ENCODE measurements at places on chromosomes 4 and X. TPM values are rescaled to one million over a fixed set of nuclear protein-coding genes. Genes with fewer than 3 reads are reported as not detected.

DNA sequence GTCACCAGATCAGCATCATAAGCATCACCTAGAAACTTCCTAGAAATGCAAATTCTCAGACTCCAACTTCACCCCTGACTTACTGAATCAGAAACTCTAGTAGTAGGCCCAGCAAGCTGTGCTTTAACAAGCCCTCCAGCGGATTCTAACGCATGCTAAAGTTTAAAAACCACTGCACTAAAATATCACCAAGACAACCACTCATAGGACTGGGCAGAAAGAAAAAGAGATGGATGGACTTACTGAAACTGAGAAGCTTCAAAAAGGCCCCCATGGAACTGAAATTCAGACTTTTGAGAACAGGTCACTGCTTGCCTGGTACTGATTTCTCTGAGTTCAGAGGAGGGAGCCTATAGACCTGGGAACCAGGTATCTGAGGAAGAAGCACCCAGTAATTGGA lies 40.1 kb downstream of the FAM241A start:
- DNase-seq = no peak

GRCh38 chr4:47010912-47011446 lies 17.6 kb upstream of the GABRA4 start:
- peak; percentile 29 for DNase-seq

Gene USP26
- total RNA-seq = not detected

- no peak for DNase-seq
These were observed 54.0 kb upstream of the TMLHE start for GRCh38 chrX:155666741-155667140.

- DNase-seq = peak; percentile 25
These were observed 152.0 kb upstream of the SLC4A4 start for GRCh38 chr4:71186566-71187403.

DNA sequence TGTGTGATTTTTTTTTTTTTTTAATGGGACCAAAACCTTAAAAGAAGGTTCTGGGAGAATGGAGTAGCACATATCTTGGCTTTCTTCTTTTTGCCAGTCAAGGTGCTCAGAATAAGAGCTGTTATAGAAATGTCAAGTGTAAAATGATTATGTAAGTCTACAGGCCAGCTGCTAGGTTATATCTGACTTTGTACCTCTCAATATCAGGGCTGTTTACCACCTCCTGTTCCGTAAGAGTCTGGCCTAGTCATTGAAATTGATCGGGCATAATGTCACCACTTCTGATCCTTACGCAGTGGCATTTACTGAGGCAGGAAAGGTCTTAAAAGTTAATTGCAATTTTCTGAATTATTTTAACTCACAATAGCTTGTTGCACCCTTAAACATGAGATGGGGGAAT lies 41.1 kb downstream of the LIMCH1 start:
- no peak for DNase-seq

DNA sequence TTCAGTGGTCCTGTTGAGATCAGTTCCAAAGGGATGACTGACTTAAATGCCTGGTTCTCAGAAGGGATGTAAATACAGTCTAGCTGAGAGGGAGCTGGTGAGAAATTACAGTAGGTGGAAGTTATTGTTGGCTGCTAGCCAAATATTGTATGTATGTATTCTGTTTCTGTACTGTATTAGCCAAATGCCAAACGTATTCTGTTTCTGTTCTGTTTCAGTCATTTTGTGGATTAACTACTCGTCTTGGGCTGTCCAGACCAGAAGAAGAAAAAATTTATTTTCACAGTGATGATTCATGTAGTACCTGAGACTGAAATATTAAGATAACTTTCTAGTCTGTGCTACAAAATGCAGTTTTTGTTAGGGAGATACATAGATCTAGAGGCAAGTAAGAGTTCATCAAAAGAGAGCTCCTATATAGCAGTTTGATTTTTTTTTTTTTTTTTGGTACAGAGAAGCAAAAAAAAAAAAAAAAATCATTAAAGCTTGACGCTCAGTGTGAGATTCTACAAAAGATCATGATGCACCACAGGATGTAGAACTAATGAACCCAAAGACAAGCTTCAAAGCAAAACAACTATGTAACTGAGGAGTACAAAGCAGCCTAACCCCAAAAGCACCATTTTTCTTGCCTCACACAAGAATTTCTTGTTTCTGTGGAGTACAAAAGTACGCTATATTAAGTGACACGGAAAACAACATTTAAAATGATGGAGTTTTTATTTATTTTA lies 54.8 kb downstream of the CASP6 start:
- DNase-seq = peak; percentile 81

GRCh38 chr4:57490520-57491255 lies 380.5 kb upstream of the IGFBP7 start:
- DNase-seq = no peak

DNA sequence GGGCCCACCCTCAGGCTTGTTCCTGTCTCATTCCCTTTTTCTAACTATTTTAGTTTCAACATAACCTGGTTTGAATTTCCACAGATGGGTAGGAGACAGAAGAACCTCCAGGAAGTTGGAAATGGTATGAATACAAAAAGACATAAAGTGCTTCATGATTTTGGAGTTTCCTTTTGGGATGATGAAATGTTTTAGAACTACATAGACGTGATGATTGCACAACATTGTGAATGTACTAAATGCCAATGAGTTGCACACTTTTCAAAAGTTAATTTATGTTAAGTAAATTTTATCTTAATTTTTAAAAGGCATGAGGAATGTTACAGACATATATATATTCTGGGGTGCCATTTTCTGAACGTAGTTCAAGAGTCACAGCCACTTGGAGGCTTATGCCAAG lies 41.1 kb upstream of the IBSP start:
- DNase-seq = no peak

- DNase-seq = no peak
These were observed 968 bp downstream of the ASB11 start for GRCh38 chrX:15314472-15314871.

- DNase-seq = no peak
These were observed 44.3 kb downstream of the TBC1D9 start for GRCh38 chr4:140711910-140712309.

- DNase-seq = no peak
These were observed 39.6 kb downstream of the SMAD1 start for GRCh38 chr4:145521282-145521681.

GRCh38 chrX:54807524-54808108 lies at the start of gene MAGED2:
MAGED2 (plus strand) TSS chrX:54807745; CDS start chrX:54809332, 1,587 bp downstream.
- DNase-seq = peak; percentile 65

GRCh38 chr4:148061795-148062194 lies 329.9 kb downstream of the ARHGAP10 start:
- no peak for DNase-seq

GRCh38 chrX:10549280-10549679 lies 71.1 kb downstream of the MID1 start:
- DNase-seq = no peak

Gene C1QTNF7
- total RNA-seq = not detected

GRCh38 chr4:181807771-181808170 lies 435.4 kb upstream of the TENM3 start:
- DNase-seq = no peak

GRCh38 chrX:30141966-30142365 lies 73.4 kb upstream of the MAGEB2 start:
- no peak for DNase-seq

DNA sequence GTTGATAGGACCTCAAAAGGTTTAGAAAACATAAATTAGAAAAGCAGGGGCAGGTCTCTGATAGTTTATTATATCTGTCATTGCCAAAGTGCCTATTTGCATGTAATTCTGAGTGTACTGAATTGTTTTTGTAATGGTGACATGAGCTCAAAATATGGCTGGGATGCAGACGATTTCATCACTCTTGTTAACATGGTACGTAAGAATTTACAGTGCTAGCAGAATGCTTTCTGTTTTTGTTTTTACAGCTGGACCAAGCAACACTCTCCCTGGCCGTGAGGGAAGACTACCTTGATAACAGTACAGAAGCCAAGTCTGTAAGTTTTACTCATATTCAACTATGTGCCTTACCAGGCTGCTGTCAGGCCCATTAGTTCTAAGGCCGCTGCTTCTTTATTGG lies 58.1 kb downstream of the PHEX start:
- no peak for DNase-seq

Gene SFRP2
- total RNA-seq = not detected

Gene DUX4
- total RNA-seq = not detected

GRCh38 chr4:3874028-3874415 lies 107.8 kb downstream of the ADRA2C start:
- DNase-seq = no peak

DNA sequence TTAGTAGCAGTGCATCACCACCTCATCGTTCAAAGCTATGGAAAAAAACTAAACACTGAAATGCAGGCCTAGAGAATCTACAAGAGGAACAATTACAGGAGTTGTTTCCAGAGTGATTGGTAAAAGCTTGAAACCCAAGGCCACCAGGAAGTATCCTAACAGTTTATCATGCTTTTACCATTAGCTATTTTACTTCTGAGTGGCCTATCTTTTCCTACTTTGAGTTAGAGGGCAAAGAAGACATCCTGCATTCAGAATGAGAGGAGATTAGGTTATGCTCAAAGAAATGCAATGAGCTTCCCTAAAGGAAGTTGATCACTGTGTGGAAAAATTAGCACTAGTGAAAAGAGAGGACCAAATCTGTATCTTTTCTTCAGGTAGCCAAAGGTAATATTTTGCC lies 69.8 kb upstream of the PRSS48 start:
- no peak for DNase-seq

DNA sequence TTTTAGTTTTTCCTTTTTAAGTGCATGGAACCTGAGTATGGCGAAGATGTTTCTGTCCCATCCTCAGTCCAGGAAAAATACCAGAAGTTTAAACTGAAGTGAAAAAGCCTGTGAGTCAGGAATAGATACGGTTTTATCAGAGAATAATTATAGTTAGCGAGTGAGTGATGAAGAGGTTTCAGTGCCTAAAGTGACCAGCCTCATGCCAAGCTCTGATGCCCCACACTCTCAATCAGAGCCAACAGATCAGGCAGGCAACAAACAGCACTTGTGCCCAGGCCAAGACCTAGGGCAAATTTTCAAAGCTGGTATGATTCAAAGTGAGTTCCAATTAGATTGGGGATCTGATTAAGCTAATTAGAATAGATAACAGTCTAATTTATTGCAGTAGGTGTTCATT lies 212.8 kb upstream of the NRK start:
- DNase-seq = no peak

- DNase-seq = no peak
These were observed 176.5 kb upstream of the CLNK start for GRCh38 chr4:10861036-10861435.

- no peak for DNase-seq
These were observed 1.6 kb downstream of the RCHY1 start for GRCh38 chr4:75512386-75513211.

DNA sequence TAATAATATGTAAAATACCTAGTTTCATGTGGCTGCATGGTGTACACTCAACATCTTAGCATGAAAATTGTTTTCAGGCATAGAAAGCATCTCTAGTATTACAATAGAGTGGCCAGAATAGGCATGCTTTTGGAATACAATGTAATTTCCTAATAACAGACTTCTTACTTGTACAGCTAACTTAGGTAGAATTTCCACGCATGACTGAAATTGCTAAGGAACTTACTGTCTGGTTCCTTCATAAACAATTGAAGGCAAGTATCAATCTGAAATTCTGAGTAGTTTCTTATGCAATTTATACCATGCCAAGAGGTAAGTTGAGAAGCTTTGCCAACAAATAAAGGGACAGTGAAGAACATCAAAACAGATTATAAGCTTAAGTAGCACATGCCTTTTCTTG lies 26.7 kb downstream of the SULT1E1 start:
- no peak for DNase-seq

DNA sequence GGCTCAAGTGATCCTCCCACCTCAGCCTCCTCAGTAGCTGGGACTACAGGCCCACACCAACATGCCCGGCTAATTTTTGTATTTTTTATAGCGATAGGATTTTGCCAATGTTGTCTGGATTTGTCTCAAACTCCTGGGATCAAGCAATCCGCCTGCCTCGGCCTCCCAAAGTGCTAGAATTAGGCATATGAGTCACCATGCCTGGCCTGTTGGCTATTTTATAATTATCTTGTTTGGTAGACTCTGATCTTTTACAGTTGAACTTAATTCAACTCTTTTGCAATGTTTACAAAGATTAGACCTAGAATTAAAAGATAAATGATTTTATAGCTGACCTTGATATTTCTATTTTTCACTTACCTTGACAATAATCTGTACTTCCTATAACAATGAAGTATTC lies 18.0 kb downstream of the DCK start:
- no peak for DNase-seq

DNA sequence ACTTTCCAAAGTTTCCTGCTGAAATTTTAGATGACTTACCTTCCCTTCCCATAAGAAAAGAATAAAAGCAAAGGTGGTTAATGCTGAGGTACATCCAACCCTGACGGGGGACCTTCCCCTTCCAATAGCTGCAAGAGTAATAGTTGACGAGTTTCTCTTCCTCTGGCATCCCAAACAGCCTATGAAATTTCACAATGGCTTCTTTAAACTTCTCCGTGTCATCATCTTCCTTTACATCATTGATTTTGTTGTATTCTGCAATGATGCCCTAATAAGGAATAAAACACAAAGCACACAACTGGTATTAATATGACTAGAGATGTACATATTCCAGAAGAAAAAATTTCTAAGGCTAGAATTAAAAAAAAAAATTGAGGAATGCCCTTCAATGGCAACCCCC lies 76.6 kb downstream of the TBC1D9 start:
- DNase-seq = no peak

DNA sequence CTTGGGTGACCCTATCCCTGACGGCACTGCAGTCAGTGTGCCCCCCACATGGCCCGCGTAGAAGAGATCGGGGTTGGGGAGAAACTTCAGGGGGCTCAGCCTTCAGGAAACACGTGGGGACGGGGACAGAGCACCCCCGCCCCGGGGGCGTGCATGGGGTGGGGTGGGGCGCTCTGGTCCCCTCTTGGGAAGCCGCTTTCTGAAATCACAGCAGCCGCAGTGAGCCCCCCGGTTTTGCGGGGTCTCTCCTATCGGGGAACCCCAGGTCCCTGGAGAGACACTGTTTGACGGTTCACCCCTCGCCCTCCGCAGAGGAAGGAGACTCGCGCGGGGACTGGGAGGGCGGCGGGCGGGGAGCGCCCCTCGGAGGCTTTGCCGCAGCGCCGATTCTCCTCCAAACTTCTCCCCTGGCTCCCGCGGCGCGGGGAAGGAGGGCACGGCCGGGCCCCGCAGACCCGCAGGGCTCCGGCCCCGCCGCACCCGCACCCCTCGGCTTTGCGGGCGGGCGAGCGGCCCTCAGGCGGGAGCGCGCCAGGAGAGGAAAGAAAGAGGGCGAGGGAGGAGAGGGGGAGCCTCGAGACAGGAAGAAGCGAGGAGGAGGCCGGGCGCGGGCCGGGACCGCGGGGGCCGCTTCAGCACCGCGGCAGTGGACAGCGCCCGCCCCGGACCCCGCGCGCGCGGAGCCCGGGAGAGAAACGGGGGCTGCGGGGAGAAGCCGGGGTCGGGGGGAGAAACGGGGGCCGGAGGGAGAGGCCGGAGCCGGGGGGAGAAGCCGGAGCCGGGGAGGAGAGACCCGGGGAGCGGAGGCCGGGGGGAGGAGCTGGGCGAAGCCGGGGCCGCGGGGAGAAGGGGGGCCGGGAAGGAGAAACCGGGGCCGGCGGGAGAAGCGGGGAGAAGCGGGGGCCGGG lies 612 bp downstream of the CPLX1 start:
- DNase-seq = peak; percentile 38

Gene MAGEA2B
- not detected for total RNA-seq

Data from CD4-positive, alpha-beta memory T cell (primary cell).